ENCODE measurements at places on chromosomes 7 and 10. TPM values are rescaled to one million over a fixed set of nuclear protein-coding genes. Genes with fewer than 3 reads are reported as not detected.

Gene ITGA8
- total RNA-seq: 1.7 TPM

Gene CPEB3
- total RNA-seq: 6.3 TPM

Gene PAX4
- total RNA-seq: 2.9 TPM

Gene CHRM2
- 7.5 TPM for total RNA-seq

Gene FKBP6
- 0.72 TPM for total RNA-seq

Gene ZNF485
- total RNA-seq: 3.6 TPM

Gene ADAP1
- 13.5 TPM for total RNA-seq

DNA sequence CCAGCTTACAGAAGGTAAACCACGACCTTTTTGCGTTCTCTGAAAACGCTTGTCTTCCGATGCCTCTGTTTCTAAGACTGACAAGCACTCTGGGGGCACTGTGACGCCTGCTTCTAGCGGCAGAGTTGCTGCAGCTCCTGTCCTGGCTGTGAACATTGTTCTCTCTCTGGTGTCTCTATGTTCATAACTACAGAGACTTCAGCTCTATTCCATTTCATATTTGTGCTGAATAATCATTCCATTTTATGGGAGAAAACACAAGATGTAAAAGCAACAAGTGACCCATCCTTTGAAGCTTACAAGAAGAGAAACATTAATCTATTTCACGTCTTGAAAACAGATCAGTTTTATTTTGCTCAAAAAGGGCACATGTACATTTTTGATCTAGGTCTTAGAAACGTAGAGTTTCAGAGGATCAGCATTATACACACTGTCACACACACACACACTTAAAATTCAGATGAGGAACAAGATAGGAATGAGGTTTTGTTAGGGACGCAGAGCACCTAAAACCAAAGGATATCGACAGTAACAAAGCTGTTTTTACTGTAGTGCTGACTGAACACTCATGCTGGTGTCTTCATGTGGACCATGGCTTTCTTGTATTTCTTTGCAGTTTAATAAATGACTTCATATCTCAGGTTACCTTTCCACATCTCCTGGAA, 3.0 kb downstream of the IKZF1 start:
- no peak for DNase-seq

DNA sequence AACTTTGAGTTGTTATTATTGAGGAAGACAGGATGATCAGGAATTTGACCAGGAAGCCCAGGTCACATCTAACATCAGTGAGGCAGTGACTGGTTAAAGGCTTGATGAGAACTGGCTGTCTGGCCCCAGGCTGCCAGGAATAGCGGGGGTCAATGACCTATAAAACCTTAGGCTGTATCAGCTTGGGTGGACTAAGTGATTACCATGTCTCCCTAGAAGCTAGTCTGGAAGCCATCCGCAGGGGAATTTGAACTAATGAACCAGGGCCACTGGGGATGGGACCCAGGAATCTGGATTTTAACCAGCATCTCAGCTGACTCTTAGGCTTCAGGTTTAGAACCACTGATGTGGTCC, 56.6 kb downstream of the BPGM start:
- no peak for DNase-seq

DNA sequence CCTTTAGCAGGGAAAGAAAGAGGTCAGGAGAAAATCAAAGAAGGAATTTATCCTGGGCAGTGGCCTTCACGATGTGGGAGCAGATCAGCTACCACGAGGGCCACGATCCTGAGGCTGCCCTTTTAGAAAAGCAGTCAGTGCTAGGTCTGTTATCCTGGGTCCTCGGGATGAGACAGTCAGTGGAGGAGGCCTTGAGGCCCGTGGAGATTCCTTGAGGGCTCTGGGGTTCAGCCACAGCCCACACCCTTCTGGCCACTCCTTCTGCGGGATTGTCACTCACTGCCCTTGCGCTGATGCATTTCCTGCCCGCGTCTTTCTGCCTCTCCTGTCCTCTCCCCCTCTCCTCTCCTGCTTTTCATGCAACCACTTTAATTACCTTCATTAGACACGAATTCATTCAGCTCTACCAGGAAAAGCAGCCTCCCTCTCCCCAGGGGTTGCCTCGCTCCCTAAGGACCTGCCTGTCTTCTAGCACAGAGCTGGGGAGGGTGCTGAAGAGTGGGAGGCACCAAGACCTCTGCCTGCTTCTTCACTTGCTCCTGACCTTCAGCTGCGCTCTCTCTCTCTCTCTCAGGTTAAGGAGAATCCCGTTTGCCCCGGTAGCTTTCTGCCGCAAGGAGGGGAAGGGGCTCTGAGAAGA, 42.6 kb upstream of the LRRC4 start:
- no peak for DNase-seq

- DNase-seq: no peak
Measured at GRCh38 chr10:12225444-12225843, 29.5 kb downstream of the CDC123 start.

Data from umbilical cord (tissue), 2 donors.